ENCODE measurements at places on chromosomes 7 and 10.

DNA sequence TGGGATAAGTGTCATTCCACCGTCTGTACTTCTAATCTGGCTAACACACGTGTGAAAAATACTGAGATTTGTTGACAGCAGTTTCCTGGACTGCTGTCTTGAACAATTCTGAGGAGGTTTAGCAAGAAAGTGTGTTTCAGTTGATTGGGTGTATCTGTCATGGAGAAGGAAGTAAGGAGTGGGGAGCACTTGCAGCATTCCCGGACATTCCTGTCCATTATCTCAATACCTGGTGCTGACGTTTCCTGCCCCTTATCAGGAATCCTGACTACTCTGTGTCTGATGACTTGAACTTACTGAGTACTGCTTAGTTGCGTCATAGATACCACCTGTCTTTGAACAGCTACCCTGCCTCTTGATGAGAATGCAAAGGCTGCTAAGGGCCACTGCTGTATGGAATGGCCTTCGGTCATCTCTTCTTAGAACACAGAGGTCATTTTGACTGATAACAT, 72.0 kb upstream of the VKORC1L1 start:
- DNase-seq, result no peak

GRCh38 chr7:89887489-89887888, 266.8 kb upstream of the STEAP1 start:
- no peak for DNase-seq

GRCh38 chr10:77406764-77407430, 230.7 kb downstream of the KCNMA1 start:
- DNase-seq, result no peak

DNA sequence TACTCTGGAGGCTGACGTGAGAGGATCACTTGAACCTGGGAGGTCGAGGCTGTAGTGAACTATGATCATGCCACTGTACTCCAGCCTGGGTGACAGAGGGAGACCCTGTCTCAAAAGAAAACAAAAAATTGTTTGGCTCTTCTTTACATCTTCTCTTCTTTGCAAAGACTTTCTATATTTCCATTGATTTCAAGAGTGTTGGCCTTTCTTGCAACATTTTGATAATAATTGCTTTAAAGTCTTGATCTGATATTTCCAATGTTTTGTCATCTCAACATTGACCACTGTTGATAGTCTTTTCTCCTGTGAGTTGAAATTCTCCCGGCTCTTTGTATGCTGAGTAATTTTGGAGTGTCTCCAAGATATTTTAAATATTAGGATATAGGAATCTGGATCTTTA, 17.8 kb upstream of the CLDN4 start:
- DNase-seq, result no peak

DNA sequence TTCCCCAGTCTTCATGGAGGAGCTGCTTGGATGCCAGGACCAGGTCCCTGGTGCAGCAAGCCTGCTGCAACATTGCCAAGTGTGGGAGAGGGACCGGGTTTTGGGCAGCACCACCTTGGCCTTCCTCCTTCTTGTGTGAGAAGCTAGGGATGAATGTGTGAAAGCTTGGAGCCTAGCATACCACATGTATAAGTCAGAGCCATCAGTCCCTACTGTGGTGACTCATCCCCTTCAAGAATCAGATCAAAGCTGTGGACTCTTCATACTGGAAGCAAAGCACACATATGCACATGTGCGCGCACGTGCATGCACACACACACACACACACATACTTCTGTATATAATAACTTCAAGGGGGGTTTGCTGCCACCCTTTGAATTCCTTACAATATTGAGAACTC, 527.8 kb downstream of the LRMDA start:
- DNase-seq, result peak; percentile 55

GRCh38 chr10:85901599-85901998, 465.0 kb downstream of the GRID1 start:
- DNase-seq, result no peak

- DNase-seq, result no peak
Observed at GRCh38 chr10:4894335-4894734, 68.3 kb downstream of the AKR1E2 start.

DNA sequence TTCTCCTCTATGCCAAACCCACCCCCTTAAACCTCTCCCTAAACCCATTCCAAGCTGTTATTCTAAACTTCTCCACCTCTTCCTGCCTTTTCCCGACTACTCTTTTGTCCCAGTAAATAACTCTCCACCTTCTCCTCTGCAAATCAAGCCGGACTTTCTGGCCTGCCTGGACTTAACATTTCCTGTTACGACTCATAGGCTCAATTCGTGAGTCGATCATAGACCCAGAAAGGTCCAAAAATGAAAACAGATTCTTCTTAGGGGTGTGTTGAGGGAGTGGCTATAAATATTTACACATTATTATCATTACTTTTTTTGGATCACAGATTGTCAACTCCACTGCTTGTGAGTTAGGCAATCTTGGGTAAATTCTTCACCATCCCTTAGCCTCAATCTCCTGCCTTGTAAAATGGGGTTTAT, 59.0 kb upstream of the HABP2 start:
- DNase-seq, result no peak

Measured in AG04449 (cell line).